ENCODE measurements at places on chromosomes 1 and 21. TPM values are rescaled to one million over a fixed set of nuclear protein-coding genes. Genes with fewer than 3 reads are reported as not detected.

DNA sequence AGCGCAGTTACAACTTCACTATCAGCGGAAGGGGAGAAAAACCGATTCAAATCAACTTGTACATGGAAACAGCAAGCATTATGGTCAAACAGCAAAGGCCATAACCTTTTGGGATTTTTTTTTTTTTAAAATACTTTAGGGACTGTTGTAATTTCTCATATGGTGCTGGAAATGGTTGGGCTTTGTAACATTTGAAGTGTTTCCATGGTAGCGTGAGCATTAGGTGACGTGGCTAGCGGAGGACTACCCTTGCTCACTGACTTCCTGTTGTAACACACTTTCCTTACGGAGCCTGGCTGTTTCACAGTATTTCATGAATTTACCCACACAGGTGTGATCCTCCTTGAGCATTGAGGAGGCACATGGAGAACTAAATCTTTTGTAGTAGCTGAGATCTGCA lies 269.5 kb downstream of the TM2D1 start:
- DNase-seq: no peak

DNA sequence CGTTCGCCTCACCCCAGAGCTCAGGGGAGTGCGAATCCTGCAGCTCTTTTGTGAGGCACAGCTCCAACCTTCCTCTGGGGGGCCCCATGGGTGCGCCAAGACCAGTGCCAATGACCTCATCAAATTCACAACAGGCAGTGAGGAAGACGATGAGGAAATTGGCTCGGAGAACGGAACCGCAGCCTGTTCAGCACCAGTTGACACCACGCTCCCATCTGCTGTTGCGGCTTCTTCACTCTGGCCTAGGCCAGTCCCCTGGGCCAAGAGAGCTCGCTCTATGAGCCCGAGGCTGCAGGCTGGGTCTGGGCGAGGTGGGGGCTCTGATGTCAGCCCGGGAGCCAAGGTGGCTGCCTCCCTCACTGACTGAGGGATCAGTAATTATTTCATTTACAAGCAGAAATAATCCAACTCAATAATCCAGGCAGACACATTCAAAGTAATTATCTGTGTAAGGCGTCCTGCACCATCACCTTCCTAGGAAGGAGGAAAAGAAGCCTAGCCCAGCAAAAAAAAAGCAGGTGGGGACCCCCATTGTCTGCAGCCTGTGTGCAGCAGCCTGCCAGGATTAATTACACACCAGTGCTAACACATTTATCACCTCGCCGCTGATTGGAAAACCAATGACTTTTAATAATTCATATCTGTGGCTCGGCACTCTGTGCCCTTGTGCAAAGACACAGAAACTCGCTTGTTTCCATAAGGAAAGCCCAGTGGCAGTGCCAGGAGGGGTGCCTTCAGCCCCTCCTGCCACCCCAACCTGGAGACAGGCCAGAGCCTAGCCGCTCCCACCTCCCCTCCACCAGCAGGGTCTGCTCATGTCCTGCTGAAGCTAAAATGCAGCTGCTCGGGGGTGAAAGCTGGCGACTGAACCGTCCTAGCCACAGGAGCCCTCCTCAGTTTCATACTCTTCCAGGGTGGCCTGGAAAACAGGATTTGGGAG lies 1.9 kb downstream of the PLEKHA6 start:
- no peak for DNase-seq

DNA sequence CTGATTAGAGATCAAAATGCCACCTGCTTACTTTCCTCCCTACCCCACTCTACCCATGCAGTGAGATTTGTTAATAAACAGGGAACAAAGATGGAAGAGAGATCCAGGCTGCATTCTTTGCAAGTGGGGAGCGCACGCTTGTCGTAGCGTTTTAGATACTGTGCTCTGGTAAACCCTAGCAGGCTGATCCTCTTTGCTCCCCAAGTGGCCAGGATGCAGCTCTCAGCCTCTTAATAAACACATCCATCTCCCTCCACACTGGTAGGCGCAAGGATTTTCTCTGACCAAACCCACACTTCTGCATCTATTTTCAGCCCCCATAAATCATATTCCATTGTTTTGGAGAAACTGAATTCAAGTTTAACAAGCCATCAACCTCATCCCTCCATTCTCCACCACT lies 2.9 kb downstream of the PGBD5 start:
- no peak for DNase-seq

- peak; percentile 27 for DNase-seq
These were observed 1.5 kb downstream of the RGS2 start for GRCh38 chr1:192810253-192810880.

GRCh38 chr1:244761279-244761678 lies 74.2 kb upstream of the COX20 start:
- no peak for DNase-seq

- DNase-seq: no peak
These were observed 6.0 kb downstream of the NASP start for GRCh38 chr1:45589861-45590260.

DNA sequence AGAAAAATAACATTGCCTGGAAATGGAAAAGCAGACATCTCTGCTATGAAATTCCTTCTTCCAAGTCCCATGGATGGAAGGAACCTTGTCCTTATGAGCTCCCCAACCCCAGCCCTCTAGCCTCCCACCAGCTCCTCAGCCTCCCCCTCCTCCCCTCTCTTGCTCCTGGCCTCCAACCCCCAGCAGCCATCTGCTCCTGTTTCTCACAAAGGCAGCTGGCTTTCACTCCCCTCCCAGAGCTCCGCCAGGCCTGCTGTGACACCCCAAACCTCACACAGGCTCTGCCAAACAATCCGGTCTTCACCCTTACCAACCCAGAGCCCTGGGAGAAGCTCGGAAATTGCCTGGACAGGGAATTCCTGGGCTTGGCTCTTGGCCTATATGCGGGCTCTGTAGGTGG lies 69.2 kb downstream of the KLHDC7A start:
- DNase-seq: no peak

- DNase-seq: no peak
These were observed 25.3 kb upstream of the DPH5 start for GRCh38 chr1:101050869-101051268.

- peak; percentile 83 for DNase-seq
These were observed 32.2 kb upstream of the GADD45A start for GRCh38 chr1:67652800-67653199.

DNA sequence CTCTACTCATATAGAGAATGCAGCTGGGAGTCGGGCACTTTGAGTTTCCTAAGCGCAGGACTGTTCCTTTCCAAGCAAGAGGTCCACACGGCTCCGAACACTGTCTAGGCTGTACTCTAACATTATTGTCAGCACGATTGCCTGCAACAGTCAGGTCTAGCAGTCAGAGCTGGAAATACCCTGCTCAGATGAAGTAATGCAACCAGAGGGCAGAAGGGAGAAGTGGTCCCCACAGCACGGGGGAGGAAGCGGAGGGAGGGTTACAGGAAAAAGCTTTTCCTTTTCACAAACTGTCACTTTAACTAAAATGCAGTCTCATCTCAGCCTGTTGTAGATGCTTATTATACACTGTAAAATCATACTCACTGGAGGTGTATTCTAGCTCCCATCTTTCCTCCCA lies 98.9 kb upstream of the SLC44A3 start:
- DNase-seq: no peak

- no peak for DNase-seq
These were observed 24.9 kb downstream of the NID1 start for GRCh38 chr1:236039740-236040685.

GRCh38 chr1:85417876-85418275 lies 47.1 kb downstream of the DDAH1 start:
- no peak for DNase-seq

DNA sequence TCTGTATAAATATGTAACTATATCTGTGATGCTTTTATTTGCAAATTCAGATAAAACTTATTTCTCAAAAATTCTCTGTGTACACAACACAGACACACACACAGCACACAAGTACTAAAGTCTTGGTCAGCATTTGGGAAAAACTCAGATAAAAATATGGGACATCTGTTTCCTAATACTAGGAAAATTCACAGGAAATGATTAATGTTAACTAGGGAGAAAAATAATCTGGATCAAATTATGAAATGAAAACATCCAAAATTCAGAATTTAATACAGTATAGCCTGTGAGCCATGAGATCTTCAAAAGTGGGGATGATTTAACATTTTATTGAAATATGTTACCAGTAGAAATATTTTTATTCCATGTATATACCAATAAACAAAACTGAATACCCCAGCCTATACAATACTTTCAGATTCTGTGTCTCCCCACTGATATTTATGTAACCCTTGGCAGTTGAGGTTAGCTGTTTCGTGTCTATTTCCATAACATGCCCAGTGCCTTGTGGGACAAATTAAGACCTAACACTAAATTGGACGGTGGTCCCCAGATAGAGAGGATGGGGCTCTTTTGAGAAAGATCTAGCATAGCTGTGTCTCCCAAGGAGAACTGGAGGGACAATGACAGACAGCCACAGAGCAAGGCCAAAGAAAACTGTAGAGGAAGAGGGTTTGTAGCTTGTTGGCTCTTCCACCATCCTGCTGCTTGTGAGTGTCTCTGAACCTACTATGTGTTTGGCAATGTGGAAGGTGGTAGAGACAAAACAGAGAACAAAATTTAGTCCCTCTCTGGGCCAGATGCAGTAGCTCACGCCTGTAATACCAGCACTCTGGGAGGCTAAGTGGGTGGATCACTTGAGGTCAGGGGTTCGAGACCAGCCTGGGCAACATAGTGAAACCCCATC lies 47.2 kb downstream of the GNG12 start:
- DNase-seq: no peak

GRCh38 chr1:149888247-149888998 lies 10.9 kb upstream of the BOLA1 start:
- DNase-seq: peak; percentile 95

DNA sequence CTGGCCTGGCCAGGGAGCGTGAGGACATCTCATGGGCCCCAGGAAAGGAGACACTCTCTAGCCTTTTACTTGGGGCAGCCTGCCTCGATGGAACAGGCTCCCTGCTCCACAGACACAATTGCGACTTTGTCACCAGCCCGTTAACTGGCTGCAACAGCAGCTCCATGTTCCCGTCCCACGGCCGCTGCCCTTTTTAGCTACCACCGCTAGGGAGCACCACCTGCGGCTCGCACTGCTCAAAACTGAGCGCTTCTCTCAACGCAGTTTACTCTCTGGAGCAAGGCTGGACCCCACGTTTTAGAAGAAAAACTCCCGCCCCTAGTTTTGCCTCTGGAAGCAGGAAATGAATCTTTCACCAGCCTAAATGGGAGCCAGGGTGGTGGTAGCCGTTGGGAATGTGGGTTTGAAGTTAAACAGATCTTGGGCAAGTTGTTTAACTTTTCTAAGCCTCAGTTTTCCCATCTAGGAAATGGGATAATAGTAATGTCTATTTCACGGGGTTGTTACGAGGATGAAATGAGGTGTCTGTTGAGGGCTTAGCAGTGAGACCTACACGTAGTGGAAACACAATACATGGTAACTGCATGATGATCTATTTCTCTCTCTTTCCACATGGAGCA lies 3.5 kb upstream of the LRRC38 start:
- DNase-seq: no peak

DNA sequence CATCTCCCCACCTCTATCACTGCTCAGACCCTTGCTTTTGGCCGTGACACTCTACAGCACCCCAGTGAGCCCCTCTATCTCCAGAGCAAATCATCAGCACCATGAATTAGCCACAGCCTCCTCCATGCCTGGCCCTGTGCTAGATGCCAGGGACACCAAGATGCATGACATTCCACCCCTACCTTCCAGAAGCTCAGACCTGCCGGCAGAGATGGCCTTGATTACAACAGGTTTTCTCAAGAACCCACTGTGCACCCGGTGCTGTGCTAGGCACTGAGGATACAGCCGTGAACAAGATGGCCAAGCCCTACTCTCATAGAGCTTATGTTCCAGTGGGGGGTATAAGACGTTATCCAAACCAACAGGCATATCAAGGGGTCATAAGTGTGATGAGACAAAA lies 30.6 kb downstream of the CDK18 start:
- no peak for DNase-seq

DNA sequence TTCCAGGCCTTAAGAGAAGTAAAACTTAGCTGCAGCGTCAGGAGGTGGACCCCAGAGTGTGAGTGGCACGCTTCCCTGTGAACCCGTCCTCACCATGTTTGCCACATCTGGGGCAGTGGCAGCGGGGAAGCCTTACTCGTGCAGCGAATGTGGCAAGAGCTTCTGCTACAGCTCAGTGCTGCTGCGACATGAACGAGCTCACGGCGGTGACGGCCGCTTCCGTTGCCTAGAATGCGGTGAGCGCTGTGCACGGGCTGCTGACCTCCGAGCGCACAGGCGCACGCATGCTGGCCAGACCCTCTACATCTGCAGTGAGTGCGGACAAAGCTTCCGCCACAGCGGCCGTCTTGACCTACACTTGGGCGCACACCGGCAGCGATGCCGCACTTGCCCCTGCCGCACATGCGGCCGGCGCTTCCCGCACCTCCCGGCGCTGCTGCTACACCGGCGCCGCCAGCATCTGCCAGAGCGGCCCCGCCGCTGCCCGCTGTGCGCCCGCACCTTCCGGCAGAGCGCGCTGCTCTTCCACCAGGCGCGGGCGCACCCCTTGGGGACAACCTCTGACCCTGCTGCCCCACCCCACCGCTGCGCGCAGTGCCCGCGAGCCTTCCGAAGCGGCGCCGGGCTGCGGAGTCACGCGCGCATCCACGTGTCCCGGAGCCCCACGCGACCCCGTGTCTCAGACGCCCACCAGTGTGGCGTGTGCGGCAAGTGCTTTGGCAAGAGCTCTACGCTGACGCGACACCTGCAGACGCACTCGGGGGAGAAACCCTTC lies 9.3 kb downstream of the ZNF672 start:
- DNase-seq: no peak

- DNase-seq: no peak
These were observed 7.0 kb upstream of the CELA2A start for GRCh38 chr1:15449567-15449966.

Gene DCST2
- total RNA-seq: 1.8 TPM

Gene FOXO6
- total RNA-seq: 0.22 TPM

Gene CHRNB2
- 0.15 TPM for total RNA-seq

Gene TCP10L
- total RNA-seq: not detected

Gene RPTN
- not detected for total RNA-seq

Gene MIXL1
- not detected for total RNA-seq

Gene S100A9
- 126 TPM for total RNA-seq

Gene F3
- total RNA-seq: 296 TPM

Gene SASS6
- 6.6 TPM for total RNA-seq

Gene RBM11
- 3.9 TPM for total RNA-seq

Gene SYT2
- not detected for total RNA-seq
